ENCODE measurements at places on chromosomes 2 and 18. TPM values are rescaled to one million over a fixed set of nuclear protein-coding genes. Genes with fewer than 3 reads are reported as not detected.

Gene ADD2
- polyA plus RNA-seq = 0.47 TPM

Gene CCDC138
- 3.3 TPM for polyA plus RNA-seq

Gene ERBB4
- under 0.01 TPM for polyA plus RNA-seq

Gene REG3A
- not detected for polyA plus RNA-seq

Gene CREB1
- polyA plus RNA-seq = 8.6 TPM

Gene APCDD1
- polyA plus RNA-seq = 1.9 TPM
